Motor neuron (in vitro differentiated cells): ENCODE measurements at places on chromosomes 3 and 15. TPM values are rescaled to one million over a fixed set of nuclear protein-coding genes. Genes with fewer than 3 reads are reported as not detected.

SH2D7 gene
- not detected in 2 replicates for total RNA-seq

ZNF860 gene
- total RNA-seq: 0.38 and 0.53 TPM in 2 replicates

GOLGA8T gene
- 0.51 TPM in 1 of 2 replicates, not detected in the other for total RNA-seq

LRIG1 gene
- total RNA-seq: 54.4 and 55.3 TPM in 2 replicates

CERS3 gene
- 0.09 and 3.0 TPM in 2 replicates for total RNA-seq

CCDC54 gene
- 0.24 TPM in 1 of 2 replicates, not detected in the other for total RNA-seq

PLAAT1 gene
- total RNA-seq: 9.8 and 11.6 TPM in 2 replicates

RNU5B-1 gene
- under 0.01 TPM in 2 replicates for total RNA-seq

CEMIP gene
- total RNA-seq: 3.3 and 5.3 TPM in 2 replicates

GP9 gene
- total RNA-seq: not detected in 2 replicates

RABL3 gene
- 11.0 and 12.5 TPM in 2 replicates for total RNA-seq

GJD2 gene
- total RNA-seq: not detected in 2 replicates

PRTG gene
- 19.5 and 26.8 TPM in 2 replicates for total RNA-seq

PRC1 gene
- 110 and 118 TPM in 2 replicates for total RNA-seq

SAMMSON gene
- total RNA-seq: 0.42 and 0.55 TPM in 2 replicates

STRIT1 gene
- total RNA-seq: not detected in 2 replicates
